Mesendoderm (in vitro differentiated cells): ENCODE measurements at places on chromosomes 7 and 10.

- H3K36me3 ChIP-seq = no peaks in the 10 kb centered on the region
- no peak for DNase-seq
- no peak overlapping the region for H3K4me3 ChIP-seq
Measured at GRCh38 chr7:128450409-128450808, 5.3 kb upstream of the HILPDA start.

- no peaks in the 10 kb centered on the region for H3K4me1 ChIP-seq
- H3K27ac ChIP-seq = no peak overlapping the region
- H3K27me3 ChIP-seq = no peaks in the 10 kb centered on the region
- no peaks in the 10 kb centered on the region for H3K36me3 ChIP-seq
Measured at GRCh38 chr7:150356265-150356897, 12.2 kb upstream of the REPIN1 start.

DNA sequence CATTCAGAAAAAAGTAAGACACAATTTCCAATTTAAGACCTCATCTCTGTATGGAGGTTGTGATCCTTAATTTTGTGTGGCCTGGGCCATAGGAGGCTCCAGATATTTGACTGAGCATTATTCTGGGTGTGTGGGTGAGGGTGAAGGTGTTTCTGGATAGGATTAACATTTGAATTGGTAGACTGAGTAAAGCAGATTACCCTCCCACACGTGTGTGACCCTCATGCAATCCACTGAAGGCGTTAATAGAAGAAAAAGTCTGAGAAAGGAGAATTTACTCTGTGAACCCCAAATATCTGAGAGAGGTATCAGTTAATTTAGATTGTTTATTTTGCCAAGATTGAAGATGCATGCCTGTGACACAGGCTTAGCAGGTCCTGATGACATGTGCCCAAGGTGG, 328.0 kb upstream of the POT1 start:
- DNase-seq = peak; percentile 85
- H3K4me3 ChIP-seq = no peak overlapping the region
- peaks cover 5% of the 10 kb centered on the region for H3K4me1 ChIP-seq
- H3K27me3 ChIP-seq = no peaks in the 10 kb centered on the region

DNA sequence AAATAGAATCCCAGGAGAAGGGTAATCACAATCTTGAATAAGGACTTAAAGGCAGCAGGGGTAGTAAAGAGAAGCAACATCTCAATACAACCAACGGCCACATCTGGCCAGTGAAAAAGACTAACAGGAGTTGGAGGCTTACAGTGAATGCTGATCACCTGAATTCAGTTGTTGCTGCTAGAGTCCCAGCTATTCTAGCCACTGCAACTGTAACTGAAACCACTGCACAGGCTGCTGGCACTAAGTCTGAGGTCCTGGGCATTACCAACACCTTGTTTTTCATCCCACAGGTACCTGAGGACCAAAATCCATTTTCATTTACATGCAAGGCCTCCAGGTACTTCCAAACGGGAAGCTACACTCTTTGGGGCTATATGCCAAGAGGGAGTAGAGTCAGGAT, 44.4 kb downstream of the TPK1 start:
- no peaks in the 10 kb centered on the region for H3K27me3 ChIP-seq
- H3K27ac ChIP-seq = no peak overlapping the region
- no peaks in the 10 kb centered on the region for H3K4me1 ChIP-seq
- H3K4me3 ChIP-seq = no peak overlapping the region

GRCh38 chr7:12764458-12764891, 77.0 kb downstream of the ARL4A start:
- no peaks in the 10 kb centered on the region for H3K27me3 ChIP-seq
- H3K4me1 ChIP-seq = no peaks in the 10 kb centered on the region
- H3K36me3 ChIP-seq = no peaks in the 10 kb centered on the region
- no peak overlapping the region for H3K27ac ChIP-seq

DNA sequence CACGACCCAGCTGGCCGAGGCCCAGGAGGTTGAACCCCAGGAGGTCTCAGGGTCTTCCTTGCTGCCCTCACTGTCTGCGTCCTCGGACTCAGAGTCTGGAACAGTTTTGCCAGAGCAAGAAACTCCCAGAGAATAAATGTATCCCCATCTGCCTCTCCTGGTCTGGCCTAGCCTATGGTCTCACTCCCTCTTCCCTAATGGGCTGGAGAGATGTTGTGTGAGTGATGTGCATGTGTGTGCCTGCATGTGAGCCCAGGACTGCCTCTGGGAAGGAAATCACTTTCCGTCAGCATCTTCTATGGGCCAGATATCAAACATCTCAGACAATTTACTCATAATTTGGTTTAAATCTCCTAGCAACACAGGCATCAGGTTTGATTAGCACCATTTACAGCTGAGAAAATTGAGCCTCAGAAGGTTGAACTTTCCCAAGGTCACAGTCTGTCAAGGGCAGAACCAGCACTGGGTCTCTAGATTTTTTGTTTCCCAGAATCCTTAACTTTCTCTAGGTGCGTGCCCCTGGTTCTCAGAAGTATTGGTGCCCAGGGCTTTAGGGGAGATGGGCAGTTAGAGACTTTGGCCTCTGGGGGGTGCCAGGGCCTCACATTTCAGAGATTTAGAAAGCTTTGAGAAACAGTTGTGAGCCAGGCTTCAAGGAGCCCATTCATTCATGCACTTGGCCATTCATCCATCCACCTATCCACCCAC, 4.9 kb downstream of the TMEM270 start:
- peak; percentile 66 for DNase-seq
- H3K27ac ChIP-seq = no peak overlapping the region
- no peak overlapping the region for H3K4me3 ChIP-seq
- H3K36me3 ChIP-seq = no peaks in the 10 kb centered on the region
- no peaks in the 10 kb centered on the region for H3K27me3 ChIP-seq

- no peak for DNase-seq
- H3K4me3 ChIP-seq = no peak overlapping the region
- H3K36me3 ChIP-seq = peaks cover 6% of the 10 kb centered on the region
- H3K27ac ChIP-seq = no peak overlapping the region
- no peaks in the 10 kb centered on the region for H3K4me1 ChIP-seq
Measured at GRCh38 chr7:135575296-135575695, 17.6 kb downstream of the NUP205 start.

- no peaks in the 10 kb centered on the region for H3K36me3 ChIP-seq
- H3K27ac ChIP-seq = no peak overlapping the region
- peaks cover 9% of the 10 kb centered on the region for H3K4me1 ChIP-seq
- no peak for DNase-seq
- no peak overlapping the region for H3K4me3 ChIP-seq
Measured at GRCh38 chr7:101927389-101927788, 110.0 kb downstream of the CUX1 start.

DNA sequence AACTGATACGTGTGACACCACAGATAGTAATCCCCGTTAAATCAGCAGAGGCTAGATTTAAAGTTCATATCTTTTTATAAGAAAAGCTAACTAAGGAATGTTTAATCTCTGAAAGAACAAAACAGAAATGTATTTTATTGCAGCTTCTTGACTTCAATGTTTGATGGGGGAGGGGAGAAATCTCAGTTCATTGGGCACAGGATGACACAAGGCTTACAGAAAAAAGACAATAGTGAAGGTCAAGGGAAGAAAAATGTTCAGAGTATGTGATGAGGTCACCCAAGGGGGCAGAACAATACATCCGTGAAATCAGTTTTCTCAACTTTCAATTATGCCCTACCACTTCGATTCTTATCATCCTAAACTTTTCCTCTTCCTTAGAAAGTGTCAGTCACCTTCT, 102.9 kb downstream of the ELAPOR2 start:
- peaks cover 4% of the 10 kb centered on the region for H3K4me1 ChIP-seq
- DNase-seq = peak; percentile 55
- no peaks in the 10 kb centered on the region for H3K27me3 ChIP-seq

GRCh38 chr7:28142650-28143049, 37.9 kb downstream of the JAZF1 start:
- no peaks in the 10 kb centered on the region for H3K36me3 ChIP-seq
- H3K27ac ChIP-seq = no peak overlapping the region
- H3K27me3 ChIP-seq = no peaks in the 10 kb centered on the region
- H3K4me1 ChIP-seq = no peaks in the 10 kb centered on the region
- DNase-seq = peak; percentile 37

GRCh38 chr10:71354776-71355175, 35.7 kb downstream of the SLC29A3 start:
- no peaks in the 10 kb centered on the region for H3K27me3 ChIP-seq
- H3K36me3 ChIP-seq = no peaks in the 10 kb centered on the region
- H3K4me1 ChIP-seq = no peaks in the 10 kb centered on the region
- no peak for DNase-seq
- no peak overlapping the region for H3K4me3 ChIP-seq

- H3K27me3 ChIP-seq = no peaks in the 10 kb centered on the region
- H3K36me3 ChIP-seq = no peaks in the 10 kb centered on the region
- H3K27ac ChIP-seq = no peak overlapping the region
- H3K4me3 ChIP-seq = no peak overlapping the region
- DNase-seq = no peak
- H3K4me1 ChIP-seq = peaks cover 2% of the 10 kb centered on the region
Measured at GRCh38 chr7:98125759-98126158, 19.1 kb downstream of the LMTK2 start.

DNA sequence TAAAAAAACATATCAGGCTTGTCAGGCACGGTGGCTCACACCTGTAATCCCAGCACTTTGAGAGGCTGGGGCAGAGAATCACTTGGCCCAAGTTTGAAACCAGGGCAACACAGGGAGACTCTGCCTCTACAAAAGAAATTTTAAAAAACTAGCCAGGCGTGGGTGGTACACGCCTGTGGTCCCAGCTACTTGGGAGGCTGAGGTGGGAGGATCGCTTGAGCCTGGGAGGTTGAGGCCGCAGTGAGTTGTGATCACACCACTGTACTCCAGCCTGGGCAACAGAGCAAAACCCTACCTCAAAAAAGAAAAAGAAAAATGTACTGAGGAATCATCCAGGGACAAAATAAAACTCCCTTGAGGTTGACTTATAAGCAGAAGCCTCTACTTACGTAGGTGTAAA, 149.9 kb upstream of the KLF14 start:
- no peak overlapping the region for H3K4me3 ChIP-seq
- DNase-seq = no peak
- no peak overlapping the region for H3K27ac ChIP-seq
- no peaks in the 10 kb centered on the region for H3K4me1 ChIP-seq
- no peaks in the 10 kb centered on the region for H3K27me3 ChIP-seq

DNA sequence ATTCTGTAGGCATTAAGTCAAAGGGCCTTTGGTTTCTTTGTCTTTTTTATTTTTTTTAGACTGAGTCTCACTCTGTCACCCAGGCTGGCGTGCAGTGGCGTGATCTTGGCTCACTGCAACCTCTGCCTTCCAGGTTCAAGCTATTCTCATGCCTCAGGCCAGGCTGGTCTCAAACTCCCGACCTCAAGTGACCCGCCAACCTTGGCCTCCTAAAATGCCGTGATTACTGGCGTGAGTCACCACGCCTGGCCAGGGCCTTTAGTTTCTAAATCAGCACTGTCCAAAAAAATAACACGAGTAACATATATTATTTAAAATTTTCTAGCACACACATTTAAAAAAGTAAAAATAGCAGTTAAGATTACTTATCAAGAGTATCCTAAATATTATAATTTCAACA, 11.1 kb upstream of the ACSL5 start:
- no peak for DNase-seq
- H3K27ac ChIP-seq = no peak overlapping the region
- no peak overlapping the region for H3K4me3 ChIP-seq
- no peaks in the 10 kb centered on the region for H3K36me3 ChIP-seq
- no peaks in the 10 kb centered on the region for H3K4me1 ChIP-seq

GRCh38 chr10:75038335-75038734, 73.1 kb upstream of the SAMD8 start:
- DNase-seq = no peak
- no peaks in the 10 kb centered on the region for H3K27me3 ChIP-seq
- H3K36me3 ChIP-seq = no peaks in the 10 kb centered on the region
- H3K4me3 ChIP-seq = no peak overlapping the region

DNA sequence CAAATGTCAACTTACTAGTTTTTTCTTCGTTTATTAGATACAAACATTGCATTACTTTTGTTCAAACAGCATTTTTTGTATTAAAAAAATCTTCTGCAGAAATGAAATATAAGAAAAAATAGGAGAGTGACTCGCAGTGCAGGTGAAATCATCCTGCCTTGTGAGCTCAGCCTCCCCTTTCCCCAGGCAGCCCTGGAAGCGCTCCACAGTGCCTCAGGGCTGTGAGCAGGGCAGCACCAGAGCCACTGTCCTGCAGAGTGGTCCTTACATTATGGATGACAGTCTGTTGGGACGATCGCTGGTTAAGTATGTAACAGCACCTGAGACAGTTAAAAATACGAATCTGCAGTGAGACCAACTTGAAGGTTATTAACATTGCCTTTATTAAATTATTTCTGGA, 695.4 kb upstream of the POM121L12 start:
- H3K36me3 ChIP-seq = no peaks in the 10 kb centered on the region
- no peaks in the 10 kb centered on the region for H3K4me1 ChIP-seq
- no peak overlapping the region for H3K27ac ChIP-seq
- H3K27me3 ChIP-seq = no peaks in the 10 kb centered on the region
- no peak overlapping the region for H3K4me3 ChIP-seq

DNA sequence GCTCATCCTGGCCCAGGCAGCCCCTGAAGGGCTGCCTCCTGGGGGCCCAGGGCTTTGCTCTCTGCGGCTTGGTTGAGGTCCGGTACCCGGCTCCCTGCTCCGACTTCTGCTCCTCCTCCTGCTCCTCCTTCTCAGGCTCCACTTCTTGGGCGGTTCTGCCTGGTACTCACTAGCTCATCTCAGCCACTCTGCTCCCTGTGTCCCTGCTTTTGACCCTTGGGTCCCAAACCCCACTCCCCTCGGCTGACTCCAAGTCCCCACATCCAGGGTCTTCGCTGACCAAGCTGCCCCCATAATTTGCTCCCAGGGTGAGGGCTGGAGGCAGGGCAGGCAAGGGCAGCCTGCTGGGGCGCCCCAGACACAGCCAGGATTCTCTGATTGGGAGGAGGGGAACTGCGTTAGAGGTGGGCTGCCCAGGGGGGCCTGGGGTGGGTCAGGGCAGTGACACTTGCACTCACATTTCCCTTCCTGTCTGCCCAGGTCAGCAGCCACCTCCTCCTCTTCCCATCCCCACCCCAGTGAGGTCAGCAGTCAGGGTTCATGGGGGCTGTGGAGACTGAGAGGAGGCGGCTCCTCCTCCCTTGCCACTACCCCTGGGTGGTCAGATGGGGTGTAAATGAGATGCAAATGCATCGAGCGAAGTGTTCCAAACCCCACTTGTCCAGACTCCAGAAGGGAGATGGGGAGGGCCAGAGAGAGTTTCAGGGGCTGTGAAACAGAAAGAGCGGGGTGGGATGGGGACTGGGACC, 2.2 kb downstream of the SMARCD3 start:
- peaks cover 2% of the 10 kb centered on the region for H3K27me3 ChIP-seq
- no peak overlapping the region for H3K27ac ChIP-seq
- H3K4me3 ChIP-seq = no peak overlapping the region
- H3K4me1 ChIP-seq = peaks cover 24% of the 10 kb centered on the region
- no peaks in the 10 kb centered on the region for H3K36me3 ChIP-seq

DNA sequence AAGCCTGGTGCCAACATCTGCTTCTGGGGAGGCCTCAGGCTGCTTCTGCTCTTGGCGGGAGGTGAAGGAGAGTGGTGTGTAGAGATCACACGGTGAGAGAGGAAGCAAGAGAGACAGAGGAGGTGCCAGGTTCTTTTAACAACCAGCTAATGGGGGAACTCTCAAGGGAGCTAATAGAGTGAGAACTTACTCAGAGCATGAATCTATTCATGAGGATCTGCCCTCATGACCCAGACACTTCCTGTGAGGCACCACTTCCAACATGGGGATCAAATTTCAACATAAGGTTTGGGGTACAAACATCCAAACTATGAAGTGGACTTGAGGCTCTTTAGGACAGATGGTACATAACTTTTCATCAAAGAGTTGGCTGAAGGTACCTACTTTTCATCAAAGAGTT, 5.1 kb upstream of the ZNF32 start:
- no peak for DNase-seq
- no peaks in the 10 kb centered on the region for H3K4me1 ChIP-seq
- no peaks in the 10 kb centered on the region for H3K36me3 ChIP-seq
- no peaks in the 10 kb centered on the region for H3K27me3 ChIP-seq

- DNase-seq = no peak
- H3K36me3 ChIP-seq = no peaks in the 10 kb centered on the region
- no peak overlapping the region for H3K4me3 ChIP-seq
- no peaks in the 10 kb centered on the region for H3K4me1 ChIP-seq
- peaks cover 17% of the 10 kb centered on the region for H3K27me3 ChIP-seq
- no peak overlapping the region for H3K27ac ChIP-seq
Measured at GRCh38 chr10:97774811-97775294, 3.1 kb upstream of the SFRP5 start.
